ENCODE measurements at places on chromosomes 2 and 18. TPM values are rescaled to one million over a fixed set of nuclear protein-coding genes. Genes with fewer than 3 reads are reported as not detected.

The UGT1A8 gene
- total RNA-seq = not detected

The GYPC gene
- total RNA-seq = 148 TPM

The SALL3 gene
- total RNA-seq = not detected

The CCT4 gene
- 300 TPM for total RNA-seq

The NR4A2 gene
- total RNA-seq = 27.5 TPM

DNA sequence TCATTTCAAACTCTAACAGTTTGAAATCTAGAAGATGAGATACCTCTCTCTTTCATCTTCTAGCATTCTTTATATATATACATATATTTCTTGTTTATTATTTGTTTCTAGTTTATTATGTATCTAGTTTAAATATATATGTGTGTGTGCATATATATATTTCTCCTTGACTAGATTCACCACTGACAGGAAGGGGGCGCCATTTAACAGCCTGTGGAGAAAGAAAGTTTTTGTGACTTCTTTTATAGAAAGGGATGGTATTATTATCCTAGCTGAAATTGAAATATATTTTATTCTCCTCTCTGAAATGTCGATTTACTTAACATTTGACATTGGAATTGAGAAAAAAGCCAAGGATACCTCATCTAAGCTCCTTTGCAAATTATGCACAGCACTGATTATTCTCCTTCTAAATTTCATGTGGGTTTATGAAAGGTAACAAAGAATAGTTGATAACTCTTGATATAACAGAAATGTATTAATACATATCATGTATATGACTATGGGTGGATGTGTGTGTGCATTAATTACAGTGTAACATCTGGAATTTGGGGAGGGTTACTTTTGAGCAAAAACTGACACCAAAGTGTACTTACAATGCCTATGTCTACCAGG is 160.7 kb upstream of the NT5C1B start:
- DNase-seq = peak; percentile 41

- DNase-seq = no peak
Observed at GRCh38 chr2:170321526-170321925, 143.6 kb downstream of the MYO3B start.

GRCh38 chr2:42721898-42722297 is 42.0 kb downstream of the OXER1 start:
- DNase-seq = no peak

DNA sequence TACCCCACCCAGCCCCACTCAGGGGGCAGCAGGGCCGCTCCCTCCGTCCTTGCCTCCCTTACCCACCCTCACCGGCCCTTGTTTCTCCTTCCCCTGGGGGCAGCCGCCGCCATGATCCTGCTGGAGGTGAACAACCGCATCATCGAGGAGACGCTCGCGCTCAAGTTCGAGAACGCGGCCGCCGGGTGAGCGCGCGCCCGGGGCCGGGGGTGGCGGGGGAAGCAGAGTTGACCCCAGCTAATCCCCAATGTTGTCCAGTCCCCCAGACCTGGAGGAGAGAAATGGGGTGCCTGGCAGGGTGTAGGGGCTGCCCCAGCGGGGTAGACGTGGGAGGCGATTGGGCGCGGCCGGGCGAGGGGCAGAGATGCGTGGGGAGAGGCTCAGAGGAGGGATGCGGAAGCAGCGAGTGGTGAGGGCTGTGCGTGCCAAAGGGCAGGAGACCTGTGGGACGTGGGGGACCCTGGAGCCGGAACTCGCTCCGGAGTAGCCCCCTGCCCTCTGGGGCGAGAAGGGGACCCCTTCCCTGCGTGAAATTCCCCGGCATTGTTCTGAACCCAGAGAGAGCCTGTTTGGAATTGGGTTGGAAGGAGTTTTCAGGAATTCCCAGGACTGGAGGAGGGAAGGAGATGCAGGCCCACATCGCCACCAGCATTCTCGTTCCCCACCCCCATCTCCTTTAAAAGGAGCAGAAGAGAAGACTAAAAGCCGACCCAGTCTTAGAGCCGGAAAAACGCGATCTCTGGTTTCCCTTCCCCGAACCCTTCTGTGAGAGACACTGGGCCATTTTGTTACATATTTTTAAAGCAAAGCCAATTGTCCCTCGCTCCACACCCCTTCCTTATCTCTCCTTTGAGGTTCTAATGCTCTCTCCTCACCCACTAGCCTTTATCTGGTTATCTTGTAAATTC is 625 bp downstream of the ARPC2 start:
- DNase-seq = peak; percentile 79

GRCh38 chr2:237180987-237181386 is 95.3 kb downstream of the COPS8 start:
- no peak for DNase-seq

- DNase-seq = no peak
Observed at GRCh38 chr2:22043784-22044183, 920.0 kb downstream of the TDRD15 start.

DNA sequence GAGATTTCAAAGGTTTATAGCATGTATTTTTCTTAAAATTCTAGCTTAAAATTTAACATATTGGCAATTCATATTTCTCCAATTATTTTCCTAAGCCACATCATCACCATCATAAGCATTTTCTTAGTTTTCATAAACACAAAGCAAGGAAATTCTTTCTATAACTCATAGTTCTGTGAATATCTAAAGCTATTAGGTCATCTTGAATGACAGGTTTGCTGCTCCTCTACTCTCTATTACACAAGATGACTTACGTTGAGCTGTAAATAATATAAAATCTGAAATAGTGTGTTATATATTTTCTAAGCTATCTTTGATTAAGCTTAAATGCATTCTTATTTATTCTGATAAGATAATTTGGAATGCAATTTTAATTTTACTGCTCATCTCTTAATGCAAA is 984.6 kb upstream of the CNTNAP5 start:
- no peak for DNase-seq

- DNase-seq = no peak
Observed at GRCh38 chr2:133333181-133333580, 235.1 kb downstream of the NCKAP5 start.

GRCh38 chr2:218343591-218343990 is 13.1 kb upstream of the CATIP start:
- no peak for DNase-seq

- peak; percentile 70 for DNase-seq
Observed at GRCh38 chr2:854460-854859, 96.2 kb upstream of the SNTG2 start.

DNA sequence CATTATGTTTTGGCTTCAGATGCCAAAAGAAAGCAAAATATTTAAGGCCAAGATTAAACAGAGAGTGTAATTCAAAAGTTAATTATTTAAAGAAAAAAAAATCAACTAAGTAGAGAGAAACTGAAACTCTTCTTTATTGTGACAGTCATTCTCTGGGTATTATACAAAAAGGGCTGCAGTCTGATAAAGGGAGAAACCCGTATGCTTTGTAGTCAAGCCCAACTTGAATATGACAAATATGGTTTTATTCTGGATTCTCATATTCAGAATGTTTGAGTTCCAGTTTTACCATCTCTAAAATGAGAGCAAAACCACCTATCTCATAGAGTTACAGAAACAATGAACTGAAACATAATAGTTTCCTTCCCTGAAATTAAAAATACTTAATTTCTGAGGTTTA is 8.2 kb downstream of the CDH2 start:
- no peak for DNase-seq

Data from activated T-cell treated with anti-CD3 and anti-CD28 coated beads, Interleukin-2, amount 50 U/mL, for 72 hours (primary cell).